Left renal pelvis (tissue), 4 donors: ENCODE measurements at places on chromosomes 2 and 18. TPM values are rescaled to one million over a fixed set of nuclear protein-coding genes. Genes with fewer than 3 reads are reported as not detected.

DNA sequence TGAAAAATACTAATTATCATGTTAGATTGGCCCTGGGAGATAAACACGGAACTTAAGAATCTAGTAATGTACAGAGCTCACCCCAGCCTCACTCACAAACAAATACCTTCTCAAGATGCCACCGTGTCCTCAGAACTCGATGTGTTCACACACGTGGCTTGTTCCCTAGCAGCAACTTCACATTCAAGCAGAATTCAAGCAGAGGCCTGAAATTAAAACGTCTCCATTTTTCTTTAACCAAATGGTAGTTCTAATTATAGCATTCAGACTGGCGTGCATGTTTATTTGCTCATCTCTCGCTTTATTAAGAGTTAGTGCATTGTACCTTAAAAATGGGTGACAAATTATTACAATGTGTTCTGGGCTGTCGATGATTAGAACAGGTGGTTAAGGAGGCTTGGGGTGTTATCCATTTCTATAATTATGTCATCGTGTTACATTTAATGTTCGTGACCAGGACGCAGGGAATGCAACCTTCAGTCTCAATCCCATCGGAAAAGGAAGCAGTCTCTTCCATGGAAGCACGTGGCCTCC is 57.3 kb upstream of the SLC66A3 start:
- DNase-seq = no peak

DNA sequence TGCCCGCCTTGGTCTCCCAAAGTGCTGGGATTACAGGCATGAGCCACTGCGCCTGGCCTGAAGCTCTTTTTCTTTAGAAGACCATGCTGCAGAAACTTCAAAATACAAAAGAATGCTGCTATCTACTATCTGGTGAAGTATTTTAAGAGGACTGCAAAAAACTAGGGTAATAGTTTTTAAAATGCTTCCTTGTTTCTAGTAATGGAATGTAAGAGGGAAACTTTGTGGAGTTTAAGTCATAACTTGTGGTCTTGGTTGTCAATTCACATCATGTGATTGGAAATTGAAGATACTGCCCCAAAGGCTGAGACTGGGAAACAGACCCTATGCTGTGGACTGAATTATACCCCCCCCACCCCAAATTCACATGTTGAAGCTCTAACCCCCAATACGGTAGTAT is 68.3 kb downstream of the B3GNT2 start:
- DNase-seq = no peak

- no peak for DNase-seq
Observed at GRCh38 chr2:129242269-129242668, 737.2 kb upstream of the RAB6C start.

SH3RF3 gene
- 4.9 TPM for polyA plus RNA-seq

RIT2 gene
- polyA plus RNA-seq = 0.14 TPM

- no peak for DNase-seq
Observed at GRCh38 chr18:74869904-74870863, 272.5 kb downstream of the ZNF407 start.

GRCh38 chr2:47917276-47917961 is 11.1 kb upstream of the FBXO11 start:
- DNase-seq = no peak

DNA sequence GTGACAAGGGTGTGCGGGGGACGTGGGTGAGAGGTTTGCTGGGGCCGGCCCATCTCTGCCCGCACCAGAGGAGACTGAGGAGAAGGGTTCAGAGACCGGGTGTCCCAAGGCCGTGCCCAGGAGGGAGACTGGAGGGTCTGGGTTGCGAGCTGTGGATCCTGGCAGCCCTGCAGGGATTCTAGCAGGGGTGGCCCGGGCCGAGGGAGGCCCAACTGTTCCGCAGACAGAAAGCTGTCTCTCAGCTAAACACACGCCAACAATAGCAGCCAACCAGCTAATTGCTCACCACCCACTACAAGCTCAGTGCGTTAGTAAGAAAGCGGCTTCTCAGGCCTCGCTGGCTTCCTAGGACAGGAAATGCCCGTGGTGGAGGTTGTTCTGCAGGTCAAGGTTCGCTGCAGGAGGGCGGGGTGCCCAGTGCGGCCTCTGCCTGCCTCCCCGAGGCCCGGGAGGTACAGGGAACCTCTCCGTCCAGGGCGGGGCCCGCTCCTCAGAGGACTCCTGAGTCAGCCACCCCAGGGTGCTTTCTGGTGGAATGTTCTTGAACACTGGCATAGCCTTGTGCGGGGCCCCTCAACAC is 282.0 kb upstream of the PXDN start:
- no peak for DNase-seq

DNA sequence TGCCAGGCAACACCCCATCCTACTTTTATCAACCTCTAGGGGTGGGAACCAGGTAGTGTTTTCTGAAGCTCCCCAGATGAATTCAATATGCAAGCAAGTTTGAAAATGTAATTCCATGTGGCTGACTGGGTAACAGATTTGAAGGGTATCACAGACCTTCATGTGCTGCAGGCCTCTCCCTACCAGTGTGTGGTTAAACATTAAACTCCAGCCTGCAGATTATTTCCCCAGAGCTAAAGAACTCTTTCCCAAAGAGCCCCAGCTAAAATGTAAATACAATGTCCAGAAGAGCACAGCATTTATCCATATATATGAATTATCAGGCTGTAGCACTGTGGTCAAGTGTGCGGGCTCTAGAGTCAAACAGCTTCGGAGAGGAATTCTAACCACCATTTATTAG is 134.1 kb downstream of the MYO5B start:
- no peak for DNase-seq

DNA sequence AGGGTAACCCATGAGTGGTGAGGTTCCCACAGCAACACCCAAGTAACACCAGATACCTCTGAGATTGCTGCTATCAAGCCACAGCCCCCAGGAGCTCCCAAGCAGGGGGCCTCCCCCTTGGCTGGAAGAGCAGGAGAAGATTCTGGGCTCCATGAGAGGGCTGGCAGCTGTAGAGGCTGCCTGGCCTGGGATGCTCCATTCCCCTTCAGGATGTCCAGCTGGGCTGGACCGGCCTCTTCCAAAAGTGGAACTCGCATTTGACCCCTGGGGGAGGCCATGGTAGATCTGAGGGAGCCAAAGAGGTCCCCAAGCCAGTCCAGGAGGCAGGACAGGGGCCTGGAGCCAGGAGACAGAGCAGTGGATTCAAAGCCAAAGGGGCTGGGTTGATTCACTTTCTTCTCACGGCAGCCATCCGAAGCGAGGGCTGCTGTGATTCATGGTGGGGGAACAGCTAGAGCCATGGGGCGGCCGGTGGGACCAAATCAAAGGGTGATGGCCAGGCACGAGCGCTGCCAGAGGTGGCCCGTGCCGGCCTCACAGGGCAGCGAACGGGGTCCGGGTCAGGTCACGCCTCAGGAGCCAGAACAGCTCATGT is 95.3 kb upstream of the ID2 start:
- DNase-seq = no peak

DNA sequence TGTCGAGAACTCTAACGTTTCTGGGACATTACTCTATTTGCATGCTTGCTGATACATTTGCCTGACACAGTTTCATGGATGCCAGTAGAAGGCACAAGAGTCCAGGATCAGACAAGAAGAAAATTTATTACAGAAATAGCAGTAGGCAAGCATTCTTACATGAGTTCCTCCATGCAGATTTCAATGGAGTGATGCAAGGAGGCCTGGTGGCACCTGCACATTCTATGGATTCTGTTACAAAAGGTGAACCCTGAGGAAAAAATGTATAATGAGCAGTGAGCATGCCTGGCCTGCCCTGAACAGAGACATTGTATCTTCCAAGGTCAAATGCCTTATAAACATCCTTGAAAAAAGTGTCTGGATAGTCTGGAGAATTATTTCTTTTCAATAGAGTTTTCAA is 142.9 kb downstream of the DSEL start:
- no peak for DNase-seq

CPO gene
- polyA plus RNA-seq = 1.8 TPM

ALLC gene
- not detected for polyA plus RNA-seq

TSN gene
- 77.7 TPM for polyA plus RNA-seq

ABCG8 gene
- polyA plus RNA-seq = 0.25 TPM

SERPINB3 gene
- 0.11 TPM for polyA plus RNA-seq

DNA sequence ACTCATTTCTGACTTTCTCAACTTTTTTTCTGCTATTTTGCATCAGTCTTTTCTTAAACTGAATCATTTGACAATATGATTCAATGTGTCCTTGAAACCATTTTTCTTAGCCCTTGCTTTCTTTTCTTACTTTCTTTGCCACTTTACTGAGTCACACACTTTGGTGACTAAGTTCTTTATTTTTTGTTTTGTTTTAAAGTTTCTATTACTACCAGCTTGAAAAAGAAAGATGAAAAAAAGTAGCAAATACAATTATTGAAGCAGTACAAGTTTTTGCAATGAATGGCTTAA is 116.5 kb downstream of the DOCK10 start:
- no peak for DNase-seq

GRCh38 chr2:179467111-179467510 is 202.5 kb upstream of the SESTD1 start:
- DNase-seq = no peak

PPP1R1C gene
- 1.5 TPM for polyA plus RNA-seq
